ENCODE measurements at places on chromosomes 12 and 14.

DNA sequence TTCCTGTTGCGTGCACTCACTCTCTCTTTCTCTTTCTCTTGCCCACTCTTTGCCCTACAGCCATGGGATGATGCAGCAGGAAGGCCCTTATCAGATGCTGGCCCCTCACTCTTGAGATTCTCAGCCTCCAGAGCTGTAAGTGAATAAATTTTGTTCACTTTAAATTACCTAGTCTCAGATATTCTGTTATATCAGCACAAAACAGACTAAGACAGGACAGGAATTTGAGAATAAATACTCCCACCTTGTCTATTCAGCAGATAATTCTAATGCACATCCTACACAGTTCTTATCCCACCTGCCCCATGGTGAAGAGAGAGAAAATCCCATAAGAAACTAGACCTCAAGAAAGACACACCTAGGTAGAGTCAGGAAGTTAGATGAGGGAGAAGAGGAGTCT, 25.8 kb upstream of the G2E3 start:
- DNase-seq: no peak

DNA sequence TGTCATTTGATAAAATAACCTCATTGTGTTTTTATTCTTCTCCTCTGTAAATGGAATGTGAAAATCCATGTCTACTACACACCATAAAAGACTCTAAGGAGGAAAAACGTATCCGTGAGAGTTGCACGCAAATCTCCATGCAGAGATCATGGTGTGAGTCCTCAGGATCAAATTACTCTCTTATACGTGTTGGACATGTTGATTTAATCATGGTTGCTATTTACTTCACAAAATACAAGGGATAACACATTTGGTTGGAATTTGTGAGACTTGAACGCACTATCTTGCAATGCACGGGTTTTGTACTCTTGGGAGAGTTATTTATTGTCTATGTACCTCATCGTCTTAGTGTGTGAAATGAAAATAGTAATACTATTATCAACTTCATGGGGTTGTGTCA, 128.0 kb upstream of the RASSF8 start:
- no peak for DNase-seq

DNA sequence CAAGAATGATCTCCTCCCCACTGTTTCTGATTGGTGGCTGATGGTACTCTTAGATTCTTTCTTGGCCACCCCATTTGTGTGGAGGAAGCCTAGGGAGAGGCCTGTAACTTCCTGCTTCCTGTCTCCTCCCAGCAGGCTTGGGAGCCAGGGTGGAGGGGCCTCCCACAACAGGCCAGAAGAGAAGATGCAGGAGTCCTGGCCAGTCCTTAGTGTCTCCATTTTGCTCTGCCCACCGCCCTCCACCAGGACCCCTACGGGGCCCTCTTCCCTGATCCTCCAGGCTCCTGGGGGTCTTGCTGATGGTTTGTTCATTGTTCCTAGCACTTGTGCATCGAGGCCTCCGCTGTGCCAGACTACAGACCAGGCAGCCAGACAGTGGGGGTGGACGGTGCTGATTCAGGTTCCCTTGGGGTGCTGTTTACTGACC, 6.8 kb downstream of the TSPAN9 start:
- DNase-seq: no peak

GRCh38 chr12:1499351-1499750, 95.0 kb downstream of the FBXL14 start:
- no peak for DNase-seq

GRCh38 chr12:71664411-71665089, 449 bp downstream of the THAP2 start:
- peak; percentile 21 for DNase-seq

DNA sequence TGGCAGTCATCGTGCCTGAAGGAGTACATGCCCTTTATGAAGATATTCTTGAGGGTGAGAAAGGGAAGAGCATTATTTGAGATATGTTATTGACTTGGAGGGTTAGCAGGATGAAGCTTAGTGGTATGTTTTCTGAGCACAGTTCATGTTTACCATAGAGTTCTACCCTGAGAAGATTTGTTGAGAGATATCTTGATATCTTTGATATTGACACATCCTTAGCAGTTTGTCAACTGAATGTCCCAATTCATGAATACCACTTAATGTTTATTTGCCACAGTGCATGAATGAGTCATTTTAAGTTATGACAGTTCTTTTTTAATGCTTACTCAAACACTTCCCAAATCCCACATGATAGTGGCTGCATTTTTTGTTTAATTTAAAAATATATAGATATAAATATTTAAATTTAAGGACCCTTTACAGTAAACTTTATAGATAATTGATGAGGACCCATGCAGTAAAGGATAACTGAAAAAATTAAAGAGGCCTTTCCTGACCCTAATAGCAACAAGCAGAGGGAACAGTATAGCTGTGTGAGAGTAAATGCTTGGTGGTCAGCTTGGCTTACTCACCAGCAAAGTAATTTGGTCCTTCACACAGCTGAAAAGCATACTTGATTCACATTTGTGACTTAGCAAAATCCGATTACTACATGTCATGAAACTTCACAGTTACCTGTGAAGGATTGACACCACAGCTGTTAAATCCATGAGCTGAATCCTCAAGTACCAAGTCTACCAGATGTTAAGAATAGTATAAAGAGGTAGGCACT, 25.8 kb downstream of the SLC39A9 start:
- no peak for DNase-seq

- DNase-seq: no peak
These were observed 91.8 kb upstream of the TMEM260 start for GRCh38 chr14:56487761-56488160.

DNA sequence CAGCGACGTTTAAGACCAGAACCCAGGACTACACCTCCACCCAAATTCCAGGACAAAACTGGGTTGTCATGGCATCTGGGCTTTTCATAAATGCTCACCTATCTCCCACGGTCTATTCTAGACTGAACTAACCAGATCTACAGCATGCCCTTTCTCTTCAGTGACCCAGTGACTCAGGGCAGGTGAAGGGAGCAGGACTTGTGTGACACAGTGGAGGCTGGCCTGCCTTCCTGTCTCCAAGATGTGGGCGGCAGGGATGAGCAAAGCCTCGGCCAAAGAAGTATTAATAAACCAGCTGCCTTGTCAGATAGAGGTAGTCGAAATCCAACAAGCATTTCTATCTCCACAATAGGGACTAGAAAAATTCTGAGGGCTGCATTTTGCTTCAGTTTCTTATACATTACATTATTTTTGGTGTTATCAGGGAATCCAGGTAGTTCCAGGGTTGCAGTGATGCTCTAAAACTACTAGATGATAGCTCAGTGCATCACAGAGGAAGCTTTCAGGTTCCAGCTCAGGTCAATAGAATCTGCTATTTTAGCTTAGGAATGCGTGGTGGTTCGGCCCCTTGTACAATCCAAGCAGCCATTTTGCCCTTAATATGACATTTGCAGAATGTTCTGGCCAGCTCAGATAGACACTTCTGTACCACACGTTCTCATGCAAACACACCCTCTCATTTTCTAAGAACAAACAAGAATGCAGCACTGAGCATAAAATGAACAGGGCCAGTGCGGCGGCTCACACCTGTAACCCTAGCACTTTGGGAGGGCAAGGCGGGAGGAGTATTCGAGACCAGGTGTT, 4.2 kb upstream of the GLRX5 start:
- DNase-seq: no peak

DNA sequence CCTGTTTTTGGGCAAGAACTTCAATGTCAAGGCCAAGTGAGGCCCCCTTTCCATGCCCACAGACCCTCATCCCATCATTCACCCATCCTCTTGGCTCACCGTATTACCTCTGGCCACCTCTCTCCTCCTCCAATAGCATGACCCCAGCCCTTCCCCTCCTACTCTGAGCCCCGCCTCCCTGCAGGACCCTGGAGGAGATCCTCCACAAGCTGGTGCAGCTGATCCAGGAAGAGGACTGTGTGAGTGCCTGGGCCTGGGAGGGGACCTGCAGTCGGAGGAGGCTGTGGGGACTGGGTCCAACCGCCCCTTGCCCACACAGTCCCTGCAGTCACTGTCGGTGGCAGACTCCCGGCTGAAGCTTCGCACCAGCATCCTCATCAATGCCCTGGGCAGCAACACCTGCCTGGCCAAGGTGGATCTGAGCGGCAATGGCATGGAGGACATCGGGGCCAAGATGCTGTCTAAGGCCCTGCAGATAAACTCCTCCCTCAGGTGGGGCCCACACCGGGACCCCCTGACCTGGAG, 7.2 kb downstream of the CARMIL3 start:
- no peak for DNase-seq

GRCh38 chr12:32918890-32919801, 22.6 kb upstream of the PKP2 start:
- peak; percentile 68 for DNase-seq

DNA sequence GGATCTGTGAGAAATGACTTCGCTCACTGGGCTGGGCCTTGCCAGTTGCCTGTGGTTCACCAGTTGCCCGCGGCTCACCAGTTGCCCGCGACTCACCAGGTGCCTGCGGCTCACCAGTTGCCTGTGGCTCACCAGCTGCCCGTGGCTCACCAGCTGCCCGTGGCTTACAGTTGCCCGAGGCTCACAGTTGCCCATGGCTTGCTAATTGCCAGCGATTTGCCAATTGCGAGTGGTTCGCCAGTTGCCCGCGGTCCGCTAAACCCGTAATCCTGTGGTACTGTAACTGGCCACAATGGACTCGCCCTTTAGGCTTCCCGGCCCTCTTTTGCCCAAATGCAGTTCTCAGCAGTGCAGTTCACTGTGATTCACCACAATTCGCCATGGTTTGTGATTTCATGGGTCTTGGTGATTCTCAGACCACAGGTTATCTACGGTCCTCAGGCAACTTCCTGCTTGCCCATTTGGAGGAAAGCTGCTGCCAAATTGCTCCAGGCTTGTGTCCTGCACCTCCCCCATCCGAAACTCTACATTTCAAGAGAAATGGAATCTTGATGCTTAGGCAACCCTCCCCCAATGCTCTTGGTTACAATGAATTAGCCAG, 15.0 kb upstream of the MEG3 start:
- no peak for DNase-seq

DNA sequence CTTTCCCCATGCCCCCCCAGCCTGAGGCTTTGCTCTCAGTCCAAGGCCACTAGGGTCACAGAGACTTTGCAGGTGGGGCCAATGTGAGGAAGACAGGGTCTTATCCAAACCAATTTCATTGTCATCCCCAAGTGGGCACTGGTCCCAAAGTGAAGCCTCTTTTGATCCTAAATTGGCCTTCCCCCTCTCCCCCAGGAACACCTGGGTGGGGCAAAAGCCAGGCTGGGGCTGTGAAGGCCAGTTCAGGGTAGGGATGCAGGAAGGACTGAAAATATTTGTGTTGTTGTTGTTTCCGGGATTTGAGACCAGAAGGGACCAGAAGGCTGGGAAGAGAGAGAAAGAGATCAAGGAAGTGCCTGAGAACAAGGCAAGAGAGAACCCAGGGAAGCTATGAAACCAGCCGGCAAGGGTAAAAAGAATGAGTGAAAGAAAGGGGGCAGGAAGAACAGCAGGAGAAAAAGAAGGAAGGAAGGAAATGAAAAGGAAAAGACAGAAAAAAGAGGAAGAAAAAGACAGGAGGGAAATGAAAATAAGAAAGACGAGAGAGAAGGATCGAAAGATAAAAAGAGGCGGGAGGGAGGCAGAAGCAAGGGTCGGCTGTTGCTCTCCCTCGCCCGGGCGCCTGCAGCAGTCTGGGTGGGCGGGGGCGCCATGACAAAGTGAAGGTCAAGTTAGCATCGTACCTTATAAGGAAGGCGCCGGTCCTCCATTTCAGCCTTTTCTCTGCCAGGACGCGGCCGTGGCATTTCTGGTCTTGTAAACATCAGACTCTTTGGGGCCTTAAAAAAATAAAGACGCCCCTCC, 7.4 kb upstream of the HOXC11 start:
- no peak for DNase-seq

DNA sequence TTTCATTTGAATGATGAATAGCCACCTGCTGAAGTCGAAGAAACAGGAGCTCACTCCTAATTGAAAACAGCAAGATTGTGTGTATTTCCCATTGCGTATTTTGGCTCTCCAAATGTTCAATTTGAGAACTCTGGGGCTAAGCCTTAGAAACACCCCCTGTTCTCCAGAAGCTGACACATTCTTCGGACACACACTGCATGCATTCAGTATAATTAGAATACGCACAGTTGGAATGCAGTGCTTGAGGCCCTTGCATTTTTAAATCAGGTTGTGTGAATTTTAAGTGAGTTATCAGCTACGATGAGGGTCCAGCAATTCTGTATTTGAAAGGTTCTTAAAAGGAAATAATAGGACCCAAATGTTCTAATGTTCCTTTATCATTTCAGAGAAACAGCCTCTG, 103.8 kb downstream of the PRKD1 start:
- no peak for DNase-seq

DNA sequence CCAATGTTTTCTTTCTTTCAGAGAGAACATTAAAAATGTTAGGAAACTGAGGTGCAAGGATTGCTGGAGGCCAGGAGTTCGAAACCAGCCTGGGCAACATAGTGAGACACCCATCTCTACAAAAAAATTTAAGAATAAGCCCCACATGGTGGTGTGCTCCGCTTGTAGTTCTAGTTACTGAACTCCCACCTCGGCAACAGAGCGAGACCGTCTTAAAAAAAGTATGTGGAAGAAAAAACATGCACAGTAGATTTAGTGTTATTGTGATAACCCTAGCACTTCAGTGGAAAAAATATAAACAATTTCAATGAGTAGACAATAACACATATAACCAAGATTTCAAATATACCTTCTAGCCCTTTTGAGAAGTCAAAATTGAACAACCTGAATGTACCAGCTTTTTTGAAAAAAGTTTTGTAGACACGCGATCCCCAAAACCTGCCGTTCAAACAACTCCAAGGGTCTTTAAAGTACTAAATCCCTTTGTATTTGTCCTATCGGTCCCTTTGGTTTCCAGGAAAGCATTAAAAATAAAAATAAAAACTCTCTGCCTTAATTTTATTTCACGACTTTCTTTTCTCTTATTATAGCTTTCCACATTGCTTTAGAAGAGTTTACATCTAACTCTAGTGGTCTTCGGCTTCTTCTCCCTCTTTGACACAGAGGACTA, 1.0 kb upstream of the ANO6 start:
- peak; percentile 42 for DNase-seq

DNA sequence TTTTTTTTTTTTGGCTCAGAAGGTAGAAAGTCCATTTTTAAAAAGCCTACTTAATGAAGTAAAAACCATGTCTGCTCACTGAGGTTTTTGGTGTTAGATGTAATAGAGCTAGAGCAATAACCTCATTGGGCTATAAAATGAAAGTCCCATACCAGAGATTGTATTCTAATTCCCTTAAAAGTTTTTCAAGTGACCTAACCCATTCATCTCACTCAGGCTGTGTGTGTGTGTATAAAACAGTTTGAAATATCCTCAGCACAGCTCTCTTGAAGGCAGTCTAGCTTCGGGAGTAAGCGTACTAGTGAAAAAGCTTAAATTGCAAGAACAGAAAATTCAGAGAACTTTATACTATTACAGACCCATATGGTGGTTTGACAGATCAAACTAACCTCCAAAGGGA, 313.8 kb downstream of the CEP128 start:
- DNase-seq: no peak

GRCh38 chr12:12180575-12180974, 86.3 kb downstream of the LRP6 start:
- no peak for DNase-seq

Measured in Kasumi-1 (cell line).